NCI-H82 (cell line): ENCODE measurements at places on chromosomes 3 and 15.

DNA sequence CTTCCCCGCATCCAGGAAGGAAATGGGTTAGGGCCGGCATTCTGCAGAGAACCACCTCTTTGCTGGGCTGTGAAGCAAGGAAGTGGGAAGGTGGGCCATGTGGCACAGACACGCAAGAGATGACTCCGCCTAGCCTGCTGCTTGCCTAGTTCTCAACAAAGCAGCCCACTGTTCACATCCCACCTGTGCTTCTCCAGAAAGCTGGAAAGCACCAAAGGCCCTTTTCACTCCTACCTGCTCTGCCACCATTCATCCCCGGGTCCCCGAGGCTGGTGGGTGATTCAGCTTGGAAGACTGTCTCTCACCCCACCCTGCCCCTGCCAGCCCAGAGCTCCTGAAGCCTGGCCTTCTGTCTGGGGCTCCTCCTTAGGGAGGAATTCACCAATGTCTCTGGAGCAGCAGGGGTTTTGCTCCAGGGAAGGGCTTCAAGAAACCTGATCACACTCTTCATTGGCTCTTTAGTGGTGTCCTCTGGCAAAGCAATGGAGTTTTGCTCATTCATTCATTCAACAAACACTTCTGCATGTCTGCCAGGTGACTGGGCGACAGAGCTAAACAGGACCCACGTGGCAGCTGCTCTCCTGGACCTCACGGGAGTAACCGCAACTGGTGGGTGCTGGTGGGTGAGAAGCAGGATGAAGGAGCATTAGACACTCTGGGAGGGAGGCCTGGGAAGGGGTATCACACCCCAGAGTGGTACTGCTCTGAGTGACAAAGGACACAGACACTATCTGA lies 145.4 kb upstream of the TLE3 start:
- no peak for DNase-seq

DNA sequence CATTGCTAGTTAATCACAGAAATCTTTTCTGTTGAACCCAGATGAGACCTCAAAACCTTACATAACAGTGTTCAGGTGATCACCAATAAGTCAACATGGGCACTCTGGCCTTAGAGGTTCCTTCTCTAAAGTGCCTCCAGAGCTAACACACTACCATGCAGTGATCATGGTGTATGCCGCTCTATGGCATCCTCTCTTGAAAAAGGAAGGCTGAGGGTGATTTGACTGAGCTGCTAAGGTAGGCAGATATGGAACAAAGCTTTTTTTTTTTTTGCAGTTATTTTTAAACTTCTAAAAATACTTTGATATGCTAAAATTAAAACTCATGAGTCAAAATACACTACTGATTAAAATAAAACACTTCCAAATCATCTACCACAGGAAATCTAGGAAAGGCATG lies 46.0 kb downstream of the IGF2BP2 start:
- no peak for DNase-seq

DNA sequence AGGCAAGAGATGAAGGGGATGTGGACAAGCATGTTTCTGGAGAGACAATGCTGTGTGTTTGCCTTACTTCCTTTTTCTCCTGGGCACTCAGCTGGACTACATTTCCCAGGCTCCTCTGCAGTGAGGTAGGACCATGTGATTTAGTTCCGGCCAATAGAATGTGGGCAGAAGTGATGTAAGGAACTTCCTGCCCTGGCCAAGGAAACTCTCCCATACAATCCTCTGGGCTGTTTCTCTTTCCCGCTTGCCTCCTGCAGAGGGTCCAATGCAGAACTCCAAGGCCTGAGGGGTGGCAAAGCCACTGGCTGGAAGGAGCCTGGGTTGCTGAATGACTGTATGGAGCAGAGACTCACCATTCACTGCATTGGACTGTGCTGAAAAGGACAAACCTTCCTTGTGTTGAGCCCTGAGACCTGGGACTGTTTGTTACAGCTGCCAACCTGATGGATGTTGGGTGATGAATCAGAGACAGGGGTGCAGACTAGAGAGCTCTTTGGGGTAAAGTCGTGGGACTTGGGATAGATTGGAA lies 82.7 kb upstream of the SLC6A6 start:
- DNase-seq, result peak; percentile 91

- DNase-seq, result no peak
These were observed 24.3 kb upstream of the CP start for GRCh38 chr3:149245738-149246451.

- DNase-seq, result no peak
These were observed 373.4 kb downstream of the EPHA6 start for GRCh38 chr3:97187771-97188170.

DNA sequence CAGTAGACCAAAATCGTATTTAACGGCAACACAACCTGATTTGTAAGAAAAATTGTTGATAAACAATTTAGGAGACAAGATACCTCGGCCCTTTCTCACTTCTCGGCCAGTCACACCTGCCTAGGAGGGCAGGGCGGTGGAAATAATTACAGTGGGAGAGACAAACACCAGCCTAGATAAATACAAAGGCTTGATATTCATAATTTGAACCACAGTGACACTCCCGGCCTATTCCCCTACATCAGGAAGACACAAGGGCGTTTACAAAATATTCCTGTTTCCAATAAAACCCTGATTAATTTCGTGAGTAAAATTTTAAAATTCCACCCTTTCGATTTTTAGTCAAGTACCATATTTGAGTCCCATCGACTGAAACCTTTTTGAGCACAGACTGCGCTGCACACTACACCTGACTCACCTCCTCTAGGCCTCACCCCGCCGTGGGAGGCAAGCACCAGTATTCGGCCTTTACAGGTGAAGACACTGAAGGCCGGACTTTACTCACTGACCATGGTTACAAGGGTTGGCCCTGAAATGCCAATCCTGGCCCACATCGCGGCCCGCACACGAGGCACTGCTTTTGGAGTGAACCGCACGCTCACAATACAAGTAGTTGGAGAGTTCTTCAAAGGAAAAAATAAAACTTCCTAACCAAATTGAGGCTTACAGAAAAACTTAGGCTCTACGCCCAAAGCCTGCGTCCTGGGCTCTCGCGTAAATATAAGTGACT lies 794 bp downstream of the ARPP19 start:
- DNase-seq, result no peak

DNA sequence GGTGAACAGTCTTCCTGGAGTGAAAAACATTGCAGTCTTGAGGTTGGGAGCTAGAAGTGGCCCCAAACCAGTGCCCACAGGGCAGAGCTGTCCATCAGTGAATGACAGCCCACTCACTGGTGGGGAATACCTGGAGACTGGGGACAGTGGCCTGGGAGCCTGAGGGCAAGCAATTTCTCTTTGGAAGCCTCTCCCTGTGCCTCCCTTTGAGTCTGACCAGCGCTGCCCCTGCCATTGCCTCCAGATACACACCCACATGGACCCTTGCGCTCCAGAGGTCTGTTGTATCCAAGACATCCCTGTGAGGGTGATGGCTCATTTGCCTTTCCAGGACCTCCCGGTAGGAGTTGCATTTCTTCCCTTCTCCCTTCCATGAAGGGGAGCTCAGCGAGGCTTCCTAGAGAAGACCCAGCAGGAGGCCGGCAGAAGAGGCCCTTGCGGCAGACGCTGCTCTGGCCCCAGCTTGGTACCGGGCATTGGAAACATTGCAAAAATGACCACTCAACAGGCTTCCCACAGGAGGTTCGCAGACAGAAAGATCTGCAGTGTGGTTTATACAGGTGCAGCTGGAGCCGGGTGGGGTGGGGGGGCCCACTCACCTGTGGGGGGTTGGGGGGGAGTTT lies 38.5 kb downstream of the KLF13 start:
- no peak for DNase-seq

DNA sequence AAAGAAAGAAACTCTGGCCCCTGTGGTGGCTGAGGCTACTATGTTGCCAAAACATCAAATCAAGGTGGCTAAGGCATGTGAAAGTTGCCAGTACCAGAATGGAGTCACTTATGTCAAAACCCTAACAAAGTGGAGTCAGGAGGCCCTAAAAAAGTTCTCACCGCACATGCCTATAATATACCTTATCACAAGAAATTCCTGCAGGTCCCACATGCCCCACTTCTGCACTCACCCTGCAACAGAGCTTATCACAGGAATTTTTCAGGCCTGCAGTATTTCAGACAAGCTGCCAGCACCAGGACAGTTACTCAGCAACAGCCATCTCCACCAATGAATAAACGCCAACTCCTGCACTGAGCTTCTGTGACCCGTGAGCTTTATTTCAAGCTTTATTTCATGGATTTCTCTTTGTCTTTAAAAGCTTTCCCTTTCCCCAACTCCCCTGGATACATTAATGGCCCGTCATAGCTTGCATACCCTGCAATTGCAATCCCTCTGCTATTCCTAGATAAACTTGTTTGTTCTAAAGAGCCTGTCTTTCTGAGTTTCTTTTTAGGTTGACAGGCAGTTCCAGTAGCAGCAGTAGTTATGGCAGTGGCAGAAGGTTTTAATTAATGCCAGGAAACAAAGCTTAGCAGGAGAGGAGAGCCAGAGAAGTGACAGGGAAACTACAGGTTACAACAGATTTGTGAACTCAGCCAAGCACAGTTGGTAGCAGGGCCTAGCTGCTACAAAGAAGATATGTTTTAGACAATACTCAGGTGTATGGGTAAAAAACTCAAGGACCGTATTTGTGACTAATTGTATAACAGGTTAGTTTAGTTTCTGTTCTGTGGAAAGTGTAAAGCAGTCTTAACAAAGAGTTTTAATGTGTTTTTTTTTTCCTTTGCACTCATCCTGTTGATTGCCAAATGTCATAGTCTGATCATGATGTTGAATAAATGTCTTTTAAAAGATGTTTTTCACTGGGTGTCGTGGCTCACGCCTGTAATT lies 15.9 kb upstream of the TMEM42 start:
- no peak for DNase-seq

DNA sequence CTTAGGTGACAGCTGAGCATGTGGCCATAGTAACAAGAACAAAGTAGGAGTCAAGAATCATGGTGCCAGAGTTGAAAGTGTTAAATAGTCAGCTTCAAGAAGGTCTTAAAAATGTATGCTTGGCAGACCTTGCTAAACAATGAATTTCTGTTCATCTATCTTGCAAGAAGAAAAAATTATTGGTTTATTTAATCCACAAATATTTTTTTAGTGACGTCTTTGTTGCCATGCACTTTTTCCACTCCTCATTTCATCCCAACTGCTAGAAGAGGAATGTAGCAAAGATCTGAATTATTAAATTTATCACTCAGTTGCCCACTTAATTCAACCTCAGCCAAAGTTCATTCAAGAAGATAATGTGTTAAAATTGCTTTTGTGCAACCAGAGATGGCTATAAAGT lies 3.2 kb upstream of the SLC4A7 start:
- no peak for DNase-seq

DNA sequence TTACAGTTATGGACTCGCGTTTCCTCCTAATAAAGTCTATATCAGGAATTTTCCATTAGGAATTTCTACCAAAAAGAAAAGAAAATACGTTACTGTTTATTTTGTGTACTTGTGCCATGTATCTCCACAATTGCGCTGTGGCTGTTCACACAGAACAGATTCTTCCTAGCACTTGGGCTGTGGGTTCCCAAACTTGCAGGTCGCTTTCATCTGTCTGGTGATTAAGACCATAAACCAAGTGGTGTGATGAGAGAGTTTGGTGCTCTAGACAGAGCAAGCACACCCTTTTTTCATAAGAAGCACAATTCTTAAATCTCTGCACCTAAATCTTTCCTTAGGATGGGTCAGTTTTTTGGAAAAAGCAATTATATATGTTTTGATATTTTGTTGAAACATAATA lies 203.3 kb downstream of the TP63 start:
- DNase-seq, result no peak

GRCh38 chr3:2097641-2098191 lies 950 bp upstream of the CNTN4 start:
- DNase-seq, result peak; percentile 20

DNA sequence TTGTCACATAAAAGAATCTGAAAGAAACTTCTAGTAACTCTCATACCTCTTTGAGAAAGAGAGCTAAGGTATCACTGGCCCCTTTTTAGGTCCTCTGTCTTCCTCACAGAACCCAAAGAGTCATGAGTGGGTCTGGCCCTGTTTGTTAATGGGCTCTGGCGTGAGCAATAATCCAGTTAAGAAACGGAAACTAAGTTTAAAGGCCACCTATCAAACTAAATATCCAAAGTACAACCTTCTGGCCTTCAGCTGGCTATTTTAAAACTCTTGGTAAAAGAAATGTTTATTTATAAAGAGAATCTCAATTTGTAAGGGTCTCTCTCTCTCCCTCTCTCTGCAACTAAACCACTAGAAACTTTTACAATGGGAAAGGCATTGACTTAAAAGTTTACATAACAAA lies 71.0 kb upstream of the STRIT1 start:
- no peak for DNase-seq

GRCh38 chr3:50609763-50610085 lies 1.9 kb downstream of the CISH start:
- no peak for DNase-seq

DNA sequence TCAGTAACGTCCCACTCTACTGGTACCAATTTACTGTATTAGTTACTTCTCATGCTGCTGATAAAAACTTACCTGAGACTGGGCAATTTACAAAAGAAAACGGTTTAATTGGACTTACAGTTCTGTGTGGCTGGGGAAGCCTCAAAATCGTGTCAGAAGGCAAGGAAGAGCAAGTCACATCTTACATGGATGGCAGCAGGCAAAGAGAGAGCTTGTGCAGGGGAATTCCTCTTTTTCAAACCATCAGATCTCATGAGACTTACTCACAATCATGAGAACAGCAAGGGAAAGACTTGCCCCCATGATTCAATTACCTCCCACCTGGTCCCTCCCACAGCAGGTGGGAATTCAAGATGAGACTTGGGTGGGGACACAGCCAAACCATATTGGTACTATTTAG lies 908.2 kb upstream of the NR2F2 start:
- no peak for DNase-seq

DNA sequence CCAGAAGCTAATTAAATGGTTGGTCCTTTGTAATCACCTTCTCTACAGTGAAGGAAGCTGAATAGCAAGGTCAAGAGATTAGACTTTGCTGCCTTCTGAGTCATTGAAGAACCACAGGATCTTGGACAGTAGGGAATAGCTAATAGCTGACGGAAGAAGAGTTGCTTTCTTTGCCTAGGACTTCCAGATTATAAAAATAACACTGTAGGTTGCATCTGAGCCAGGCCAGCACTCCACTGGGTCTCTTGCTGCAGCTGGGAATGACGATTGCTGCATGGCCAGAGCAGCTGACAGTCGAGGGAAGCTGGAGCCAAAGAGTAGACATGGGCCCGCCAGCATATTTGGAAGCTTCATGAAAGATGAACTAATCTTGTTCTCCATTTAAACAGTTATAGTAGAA lies 81.5 kb upstream of the KCNMB2 start:
- no peak for DNase-seq

DNA sequence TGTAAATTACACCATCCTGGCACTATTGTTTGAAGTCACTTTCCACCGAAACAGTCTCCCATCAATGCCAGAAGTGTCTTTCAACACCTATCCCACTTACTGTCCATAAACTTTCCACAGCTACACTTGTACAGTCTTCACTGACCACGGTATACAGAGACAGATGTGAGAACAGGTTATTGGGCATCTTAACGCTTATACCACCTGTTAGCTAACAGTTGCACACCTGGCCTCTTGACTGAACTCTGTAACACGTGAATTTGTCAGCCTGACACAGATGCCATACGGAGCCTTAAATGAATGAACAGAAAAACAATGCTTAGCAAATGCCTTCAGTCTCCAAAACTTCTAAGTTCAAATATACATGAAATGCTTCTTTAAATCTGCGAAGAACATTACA lies 440.5 kb downstream of the SHQ1 start:
- peak; percentile 53 for DNase-seq

- peak; percentile 34 for DNase-seq
These were observed 130.3 kb downstream of the LIPC start for GRCh38 chr15:58562135-58562534.
